ENCODE measurements at places on chromosomes 12 and 14.

DNA sequence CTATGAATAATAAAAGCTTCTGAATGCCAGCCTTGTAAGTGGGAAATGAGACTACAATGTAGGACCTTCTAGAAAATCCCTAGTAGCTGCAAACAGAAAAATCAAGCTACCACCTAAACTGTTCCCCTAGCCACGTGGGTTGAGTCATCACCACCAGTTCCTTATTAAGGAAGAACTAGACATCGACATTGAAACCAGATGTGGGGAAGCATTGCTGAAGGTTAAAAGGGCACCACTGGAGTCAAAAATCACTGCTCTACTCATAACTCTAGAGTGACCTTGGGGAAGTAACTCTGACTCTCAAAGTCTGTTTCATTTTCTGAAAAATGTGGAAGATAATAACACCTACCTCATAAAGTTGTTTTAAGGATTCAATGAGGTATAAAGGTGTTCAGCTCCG lies 9.4 kb upstream of the CNIH1 start:
- no peak for DNase-seq

DNA sequence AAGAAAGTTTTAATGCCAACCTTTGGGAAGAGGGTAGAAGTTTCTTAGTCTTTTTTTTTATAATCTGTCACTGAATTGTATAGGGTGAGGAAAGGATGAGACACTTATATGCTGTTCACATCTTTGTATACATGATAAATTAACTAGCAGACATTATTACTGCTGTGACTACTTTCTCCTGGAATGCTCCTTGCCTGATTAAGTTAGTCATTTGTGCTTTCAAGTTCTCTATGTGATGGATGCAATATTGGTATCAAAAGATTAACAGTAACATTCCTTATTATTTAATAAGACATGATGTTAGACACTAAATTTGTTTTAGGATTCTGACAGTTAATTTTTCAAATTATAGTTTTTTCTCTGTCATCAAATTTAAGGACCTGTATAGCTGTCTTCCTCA lies 223.4 kb upstream of the GARIN2 start:
- no peak for DNase-seq

DNA sequence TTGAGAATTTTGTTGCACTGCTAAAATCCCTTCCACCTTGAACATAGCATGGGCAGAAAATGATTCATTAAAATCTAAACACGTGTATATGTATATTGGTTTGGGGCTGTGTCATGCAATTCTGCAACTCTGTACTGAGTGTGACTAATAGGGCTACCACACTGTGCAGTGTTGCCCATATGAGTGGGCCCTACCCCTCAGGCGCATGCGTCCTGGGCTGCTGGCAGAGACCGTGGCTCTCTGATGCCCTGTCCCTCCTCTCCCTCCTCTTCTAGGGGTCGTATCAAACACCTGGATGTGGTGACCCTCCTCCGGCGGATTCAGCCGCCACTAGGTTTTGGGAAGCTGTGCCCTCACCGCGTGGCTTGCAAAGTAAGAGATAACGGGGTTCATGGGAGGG lies 128.4 kb upstream of the FKBP4 start:
- no peak for DNase-seq

GRCh38 chr12:52774629-52775250 lies 2.4 kb downstream of the KRT76 start:
- no peak for DNase-seq

- DNase-seq: no peak
Measured at GRCh38 chr12:113649256-113649830, 177.7 kb upstream of the LHX5 start.

- DNase-seq: no peak
Measured at GRCh38 chr14:73731111-73731510, 16.9 kb upstream of the PNMA1 start.

DNA sequence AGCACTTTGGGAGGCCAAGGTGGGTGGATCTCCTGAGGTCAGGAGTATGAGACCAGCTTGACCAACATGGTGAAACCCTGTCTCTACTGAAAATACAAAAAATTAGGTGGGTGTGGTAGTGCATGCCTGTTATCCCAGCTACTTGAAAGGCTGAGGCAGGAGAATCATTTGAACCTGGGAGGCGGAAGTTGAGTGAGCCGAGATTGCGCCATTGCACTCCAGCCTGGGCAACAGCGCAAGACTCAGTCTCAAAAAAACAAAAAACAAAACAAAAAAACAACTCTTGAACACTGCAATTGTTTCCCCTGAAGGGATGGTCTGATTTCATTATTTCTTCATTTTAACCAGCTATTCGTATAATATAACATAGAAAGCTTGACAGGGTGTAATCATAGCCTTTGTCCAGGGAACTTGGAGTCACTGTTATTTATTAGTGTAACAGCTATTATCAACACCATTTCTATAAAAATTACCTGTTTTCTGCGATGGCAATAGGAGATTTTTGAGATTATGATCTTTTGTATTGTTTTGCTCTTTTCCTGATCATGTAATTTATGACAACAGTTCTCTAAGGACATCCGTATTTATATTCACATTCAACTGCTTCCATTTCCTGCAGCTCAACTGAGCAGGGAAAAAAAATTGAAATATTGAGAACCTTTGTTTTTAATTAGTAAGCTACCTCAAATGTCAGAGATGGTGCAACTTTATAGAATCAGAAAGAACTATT lies 94.7 kb downstream of the DIP2B start:
- DNase-seq: no peak

DNA sequence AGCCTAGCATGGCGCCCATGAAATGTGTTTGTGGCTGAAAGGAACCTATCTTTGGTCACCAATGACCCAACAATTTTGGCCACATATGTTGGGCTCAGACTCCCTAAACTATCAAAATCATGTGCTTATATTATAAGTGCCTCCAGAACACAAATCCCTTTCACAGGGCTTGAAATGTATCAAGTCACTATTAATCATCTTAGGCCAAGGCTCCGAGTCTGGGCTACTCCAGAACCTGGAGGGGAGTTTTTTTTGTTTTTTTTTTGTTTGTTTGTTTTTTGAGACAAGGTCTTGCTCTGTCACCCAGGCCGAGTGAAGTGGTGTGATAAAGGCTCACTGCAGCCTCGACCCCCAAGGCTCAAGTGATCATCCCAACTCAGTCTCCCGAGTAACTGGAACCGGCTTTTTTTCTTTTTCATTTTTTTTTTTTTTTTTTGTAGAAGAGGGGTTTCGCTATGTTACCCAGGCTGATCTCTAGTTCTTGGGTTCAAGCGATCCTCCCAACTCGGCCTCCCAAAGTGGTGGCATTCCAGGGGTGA lies 989 bp upstream of the DRAM1 start:
- DNase-seq: no peak

DNA sequence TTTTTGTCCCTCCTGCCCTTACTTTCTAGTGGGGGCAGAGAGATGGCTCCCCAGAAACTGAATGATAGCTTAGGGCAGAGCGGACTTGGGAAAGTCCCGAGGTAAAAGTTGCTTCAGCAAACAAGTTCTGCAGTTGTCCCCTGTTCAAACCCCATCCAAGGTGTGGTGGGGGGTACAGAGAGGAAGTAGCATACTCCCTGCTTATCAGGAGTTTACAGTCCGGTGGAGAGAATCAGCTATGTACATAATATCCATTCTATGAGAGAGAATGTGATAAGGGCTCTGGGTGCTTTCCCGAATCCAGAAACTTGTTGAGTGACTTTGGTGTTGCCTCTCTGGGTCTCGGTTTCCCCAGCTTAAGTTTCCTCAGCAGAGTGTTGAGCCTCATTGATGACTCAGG lies 40.4 kb upstream of the VRK1 start:
- DNase-seq: no peak

DNA sequence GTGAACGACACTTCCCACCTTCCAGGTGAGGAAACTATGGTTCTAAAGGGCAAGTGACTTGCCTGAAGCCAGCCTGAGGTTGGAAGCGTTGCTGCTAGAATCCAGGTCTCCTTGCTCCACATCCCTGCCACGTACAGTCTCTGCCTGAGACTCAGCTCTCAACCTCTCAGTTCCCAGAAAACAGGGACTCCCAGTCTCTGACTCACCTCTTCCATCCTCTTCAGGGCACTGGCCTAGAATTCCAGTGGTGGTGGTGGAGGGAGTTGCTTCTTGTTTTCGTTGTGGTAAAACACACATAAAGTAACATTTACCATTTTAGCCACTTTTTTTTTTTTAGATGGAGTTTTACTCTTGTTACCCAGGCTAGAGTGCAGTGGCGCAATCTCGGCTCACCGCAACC lies 7.3 kb downstream of the GPR68 start:
- DNase-seq: no peak

- DNase-seq: no peak
Measured at GRCh38 chr14:66371776-66372175, 114.4 kb upstream of the CCDC196 start.

DNA sequence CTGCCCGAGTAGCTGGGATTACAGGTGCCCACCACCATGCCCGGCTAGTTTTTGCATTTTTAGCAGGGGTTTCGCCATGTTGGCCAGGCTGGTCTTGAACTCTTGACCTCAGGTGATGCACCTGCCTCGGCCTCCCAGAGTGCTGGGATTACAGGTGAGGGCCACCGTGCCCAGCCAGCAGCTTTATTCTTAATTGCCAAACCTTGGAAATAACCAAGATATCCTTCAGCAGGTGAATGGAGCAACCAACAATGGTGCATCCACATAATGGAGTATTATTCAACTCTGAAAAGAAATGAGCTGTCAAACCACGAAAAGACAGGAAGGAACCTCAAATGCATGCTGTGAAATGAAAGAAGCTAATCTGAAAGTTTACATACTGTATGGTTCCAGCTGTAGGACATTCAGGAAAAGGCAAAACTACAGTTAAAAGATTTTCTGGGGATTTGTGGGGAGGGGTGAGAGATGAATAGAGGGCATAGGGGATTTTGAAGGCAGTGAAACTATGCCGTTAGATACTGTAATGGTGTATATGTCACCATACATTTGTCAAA lies 118.8 kb upstream of the CCND2 start:
- no peak for DNase-seq

- DNase-seq: no peak
Measured at GRCh38 chr12:105920161-105920684, 218.5 kb downstream of the NUAK1 start.

GRCh38 chr14:103692159-103692558 lies 23.1 kb downstream of the XRCC3 start:
- no peak for DNase-seq

DNA sequence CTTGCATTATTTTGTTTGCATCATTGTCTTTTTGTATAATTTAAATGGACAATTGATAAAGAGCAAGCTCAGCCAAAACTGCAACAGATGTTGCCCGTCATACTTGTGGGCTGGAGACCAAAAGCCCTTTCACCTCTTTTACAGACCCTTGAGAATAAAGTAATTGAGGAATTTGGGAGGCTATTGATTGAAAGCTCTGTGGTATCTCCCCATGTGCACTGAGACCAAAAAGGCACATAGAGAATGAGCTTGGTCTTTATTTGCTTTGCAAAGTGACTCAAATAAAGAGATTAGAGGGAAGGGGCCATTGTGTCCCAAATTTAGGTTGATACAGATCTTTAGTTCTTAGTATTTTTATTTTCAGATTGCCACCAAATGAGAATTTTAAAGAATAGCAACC lies 617.6 kb downstream of the TRHDE start:
- DNase-seq: no peak

DNA sequence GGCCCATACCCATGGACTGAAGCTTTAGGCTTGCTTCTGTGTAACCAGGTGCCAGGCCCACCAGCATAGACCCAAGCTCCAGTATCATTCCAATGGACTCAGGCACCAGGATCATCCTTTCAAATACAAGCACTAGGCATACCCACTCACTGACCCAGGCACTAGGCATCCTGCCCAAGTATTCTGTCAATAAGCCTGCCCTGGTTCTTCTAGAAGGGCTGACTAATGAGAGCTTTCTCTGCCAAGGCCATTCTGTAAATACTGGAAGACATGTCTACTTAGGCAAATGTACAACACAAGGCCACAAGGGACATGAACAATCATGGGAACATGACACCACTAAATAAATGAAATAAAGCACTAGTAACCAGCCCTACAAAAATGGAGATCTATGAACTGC lies 352.2 kb downstream of the FSCB start:
- DNase-seq: no peak

- DNase-seq: no peak
Measured at GRCh38 chr14:65287264-65288131, 125.0 kb upstream of the FUT8 start.

GRCh38 chr14:71336489-71337192 lies 429.4 kb downstream of the PCNX1 start:
- no peak for DNase-seq

DNA sequence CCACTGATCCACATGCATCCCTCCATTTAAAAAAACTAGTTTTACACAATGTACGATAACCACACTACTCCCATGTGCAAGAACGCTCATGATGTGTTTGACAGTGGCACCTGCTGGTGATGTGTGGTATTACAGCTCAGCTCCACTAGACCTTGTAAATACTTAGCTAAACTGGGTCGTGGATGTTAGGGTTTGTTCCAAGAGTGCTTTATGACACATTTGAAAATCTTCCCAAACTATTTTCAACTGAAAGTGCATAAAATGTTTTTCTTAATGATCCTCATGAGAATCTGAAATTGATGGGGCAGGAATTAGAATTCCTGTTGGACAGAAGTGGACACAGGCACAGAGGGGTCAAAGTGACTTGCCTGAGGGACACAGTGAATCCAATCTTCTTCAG lies 99.2 kb downstream of the SCARB1 start:
- peak; percentile 52 for DNase-seq

DNA sequence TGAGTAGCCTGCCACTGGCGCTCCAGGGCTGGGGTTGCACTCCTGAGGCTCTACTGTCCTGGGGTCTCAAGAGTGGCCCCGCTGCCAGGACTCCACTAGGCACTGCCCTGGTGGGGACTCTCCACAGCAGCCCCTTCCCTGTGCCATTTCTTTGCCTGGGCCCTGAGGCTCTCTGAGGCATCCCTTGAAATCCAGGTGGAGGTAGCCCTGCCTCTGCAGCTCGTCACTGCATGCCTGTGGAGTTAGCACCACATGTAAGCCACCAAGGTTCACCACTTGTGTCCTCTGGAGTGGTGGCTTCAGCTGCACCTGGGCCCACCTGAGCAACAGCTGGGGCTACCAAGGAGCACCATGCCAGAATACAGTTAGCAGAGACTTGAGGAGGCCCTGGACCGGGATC lies 39.9 kb upstream of the BATF start:
- no peak for DNase-seq

DNA sequence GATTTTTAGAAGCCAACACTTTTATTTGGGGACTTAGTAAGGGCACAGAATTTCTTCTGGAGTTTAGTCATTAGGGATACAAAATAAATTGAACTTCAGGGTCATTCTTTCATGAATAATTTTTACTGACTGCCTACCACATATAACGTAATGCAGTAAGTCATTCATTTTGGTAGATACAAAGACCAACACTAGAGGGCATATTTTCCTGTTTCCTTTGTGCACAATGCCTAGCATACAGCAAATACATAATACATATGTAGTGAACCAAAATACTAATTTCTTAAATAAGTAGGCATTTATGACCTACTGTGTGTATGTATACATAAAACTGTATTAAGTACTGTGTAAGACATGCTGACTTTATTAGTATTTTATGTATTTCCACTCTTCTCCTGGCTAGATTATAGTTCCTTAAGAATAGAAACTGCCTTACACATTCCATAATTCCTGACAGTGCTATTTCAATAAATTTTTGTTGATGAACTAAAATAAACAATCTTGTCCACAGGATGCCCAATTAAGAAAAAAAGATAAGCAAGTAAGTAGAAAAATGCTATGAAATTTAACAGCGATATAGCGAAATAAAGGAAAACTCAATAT lies 47.9 kb downstream of the PPP1R12A start:
- DNase-seq: no peak
